Prostate gland (tissue), 2 donors: ENCODE measurements at places on chromosomes 5 and 9.

GRCh38 chr5:146704949-146705665, 173.4 kb downstream of the PPP2R2B start:
- DNase-seq = no peak

DNA sequence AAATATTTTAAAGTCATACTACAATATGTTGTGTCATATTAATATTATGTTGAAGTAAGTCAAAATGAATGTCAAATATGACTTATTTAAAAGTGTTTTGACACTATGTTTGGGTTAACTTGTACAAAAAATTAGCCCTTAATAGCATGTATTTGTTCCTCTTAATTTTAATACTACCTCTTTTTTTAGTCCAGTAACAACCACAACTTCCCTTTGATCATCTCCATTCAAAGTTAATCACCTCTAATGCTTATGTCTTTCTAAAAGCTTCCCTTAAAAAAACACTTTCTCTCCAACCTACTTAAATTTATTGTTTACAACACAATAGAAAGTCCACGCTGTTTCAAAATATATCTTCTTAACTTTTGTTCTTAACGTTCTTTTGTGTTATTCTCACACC, 9.6 kb downstream of the SLCO4C1 start:
- no peak for DNase-seq

- no peak for DNase-seq
Observed at GRCh38 chr9:74817816-74818215, 69.9 kb downstream of the TRPM6 start.

- no peak for DNase-seq
Observed at GRCh38 chr9:35397216-35397698, 92.7 kb upstream of the RUSC2 start.

- DNase-seq = no peak
Observed at GRCh38 chr5:64201996-64202395, 36.4 kb downstream of the RNF180 start.

GRCh38 chr5:67516948-67517565, 320.5 kb upstream of the CD180 start:
- no peak for DNase-seq
